ENCODE measurements at places on chromosomes 1 and 21. TPM values are rescaled to one million over a fixed set of nuclear protein-coding genes. Genes with fewer than 3 reads are reported as not detected.
A peak's percentile ranks its signal among the peaks of the same experiment; 100 is the strongest.

The TSPAN1 gene
- not detected for total RNA-seq

DNA sequence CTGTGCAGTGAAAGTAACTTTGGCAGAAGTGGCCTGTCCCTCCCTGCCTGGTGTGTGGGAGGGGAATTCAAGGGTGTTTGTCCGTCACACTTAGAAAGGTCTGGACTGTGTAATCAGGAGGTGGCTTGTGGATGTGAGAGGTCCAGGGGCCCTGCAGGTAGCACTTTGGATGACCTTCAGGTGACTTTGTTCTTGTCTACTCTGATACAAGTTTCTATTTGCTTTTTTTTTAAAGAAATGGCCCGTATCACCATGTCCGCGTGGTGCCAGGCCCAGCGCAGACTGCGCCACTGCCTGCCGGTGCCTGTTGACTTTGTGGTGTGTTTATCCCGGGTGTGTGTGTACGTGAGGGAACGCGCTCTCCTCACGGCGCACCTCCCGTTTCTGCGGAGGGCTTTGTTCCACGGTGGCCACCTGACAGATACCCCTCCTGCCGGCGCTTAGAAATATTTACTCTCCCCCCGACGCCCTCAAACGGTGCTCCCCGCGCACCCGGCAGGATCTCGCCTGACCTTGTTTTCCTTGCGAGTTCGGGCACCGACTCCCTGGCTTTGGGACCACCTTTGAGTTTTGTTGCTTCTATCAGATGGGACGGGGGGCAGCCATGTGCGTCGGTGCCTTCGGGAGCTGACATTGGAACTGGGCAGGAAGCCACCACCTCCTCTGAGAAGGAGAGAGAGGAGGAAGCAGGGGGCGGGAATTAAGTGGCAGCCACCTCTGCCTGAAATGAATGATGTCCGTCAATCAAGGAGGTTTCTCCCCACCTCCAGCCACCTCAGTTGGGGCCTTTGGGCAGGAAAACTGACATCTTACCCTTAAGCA is 119.4 kb downstream of the PRDM16 start:
- DNase-seq = no peak

The MSH4 gene
- 0.34 TPM for total RNA-seq

DNA sequence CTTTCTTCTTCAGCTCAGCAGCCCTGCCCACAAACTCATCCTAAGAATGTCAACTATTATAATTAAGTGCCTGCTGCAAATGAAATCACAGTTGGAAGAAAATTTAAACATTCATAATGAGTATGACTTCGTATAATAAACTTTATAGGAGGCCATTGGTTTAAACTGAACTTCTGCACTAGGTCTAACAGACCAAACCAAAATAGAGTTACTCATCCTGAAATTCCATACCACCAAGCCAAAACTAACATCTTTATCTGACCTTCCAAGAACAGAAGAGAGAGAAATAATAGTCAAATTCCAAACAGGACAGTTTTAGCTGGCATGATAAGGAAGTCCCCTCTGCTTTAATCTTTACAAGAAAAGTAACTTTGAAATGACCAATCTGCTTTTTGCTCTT is 472.4 kb upstream of the PRMT6 start:
- DNase-seq = peak; percentile 8

The PTPN22 gene
- total RNA-seq = 4.1 TPM

The CA6 gene
- total RNA-seq = not detected

DNA sequence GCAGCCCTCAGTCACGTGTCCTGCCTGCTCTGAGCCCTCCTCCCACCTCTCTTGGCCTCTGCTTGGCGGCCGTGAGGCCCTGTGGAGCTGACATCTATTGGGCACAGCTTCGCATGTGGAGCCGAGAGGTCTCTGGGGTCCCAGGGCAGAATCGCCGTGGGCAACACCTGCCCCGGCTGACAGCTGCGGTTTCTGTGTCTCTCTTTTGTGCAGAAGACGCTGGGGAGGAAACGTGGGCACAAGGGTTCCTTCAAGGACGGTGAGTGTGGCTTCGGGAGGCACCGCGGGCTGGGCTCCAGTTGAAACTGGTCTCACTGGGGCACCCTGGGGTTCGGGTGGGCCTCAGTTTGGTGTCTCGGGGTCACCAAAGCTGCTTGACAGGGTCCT is 11.5 kb downstream of the ARHGEF16 start:
- peak; percentile 14 for DNase-seq

DNA sequence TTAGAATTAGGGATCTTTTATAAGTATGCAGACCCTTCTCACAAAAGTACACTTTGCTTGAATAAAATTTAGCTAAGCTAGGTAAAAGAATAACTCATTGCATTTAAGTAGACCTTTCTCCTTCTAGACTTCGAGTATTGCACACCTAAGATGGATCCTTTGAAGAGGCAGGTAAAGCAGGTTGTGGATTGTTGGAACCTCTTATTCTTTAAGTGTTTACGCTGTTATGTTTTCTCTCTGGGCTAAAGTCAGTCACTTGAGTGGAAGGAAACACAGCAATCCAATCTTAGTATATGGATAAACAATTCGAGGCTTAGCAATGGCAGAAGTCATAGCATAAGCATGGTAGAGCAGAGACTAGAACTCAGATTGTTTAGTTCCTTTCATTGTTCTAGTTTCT is 11.4 kb downstream of the MAGI3 start:
- DNase-seq = no peak

The SLC41A1 gene
- 25.1 TPM for total RNA-seq

The LRRC71 gene
- total RNA-seq = not detected

DNA sequence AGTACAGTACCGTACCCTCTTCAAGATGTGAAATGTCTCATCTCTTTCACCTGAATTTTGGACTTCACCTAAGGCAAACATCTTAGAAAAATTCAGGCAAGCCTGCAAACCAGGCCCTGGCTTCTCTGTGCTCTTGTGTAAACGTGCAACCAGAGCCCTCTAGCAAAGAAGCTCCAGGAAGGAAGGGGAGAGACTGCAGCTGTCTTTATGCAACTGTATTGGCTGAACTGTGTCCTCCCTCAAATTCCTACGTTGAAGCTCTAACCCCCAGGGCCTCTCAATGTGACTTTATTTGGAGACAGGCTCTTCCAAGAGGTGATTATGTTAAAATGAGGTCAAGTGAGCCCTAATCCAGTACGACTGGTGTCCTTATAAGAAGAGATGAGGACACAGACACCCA is 60.3 kb downstream of the SLC45A1 start:
- no peak for DNase-seq

- peak; percentile 62 for DNase-seq
Observed at GRCh38 chr1:12616709-12617373, 1.2 kb downstream of the DHRS3 start.

- no peak for DNase-seq
Observed at GRCh38 chr1:154720328-154721297, 112.6 kb upstream of the ADAR start.

GRCh38 chr1:94257444-94257843 is 20.1 kb upstream of the ARHGAP29 start:
- DNase-seq = no peak

The CFAP74 gene
- not detected for total RNA-seq

GRCh38 chr1:10890491-10891071 is 94.1 kb upstream of the CASZ1 start:
- no peak for DNase-seq

DNA sequence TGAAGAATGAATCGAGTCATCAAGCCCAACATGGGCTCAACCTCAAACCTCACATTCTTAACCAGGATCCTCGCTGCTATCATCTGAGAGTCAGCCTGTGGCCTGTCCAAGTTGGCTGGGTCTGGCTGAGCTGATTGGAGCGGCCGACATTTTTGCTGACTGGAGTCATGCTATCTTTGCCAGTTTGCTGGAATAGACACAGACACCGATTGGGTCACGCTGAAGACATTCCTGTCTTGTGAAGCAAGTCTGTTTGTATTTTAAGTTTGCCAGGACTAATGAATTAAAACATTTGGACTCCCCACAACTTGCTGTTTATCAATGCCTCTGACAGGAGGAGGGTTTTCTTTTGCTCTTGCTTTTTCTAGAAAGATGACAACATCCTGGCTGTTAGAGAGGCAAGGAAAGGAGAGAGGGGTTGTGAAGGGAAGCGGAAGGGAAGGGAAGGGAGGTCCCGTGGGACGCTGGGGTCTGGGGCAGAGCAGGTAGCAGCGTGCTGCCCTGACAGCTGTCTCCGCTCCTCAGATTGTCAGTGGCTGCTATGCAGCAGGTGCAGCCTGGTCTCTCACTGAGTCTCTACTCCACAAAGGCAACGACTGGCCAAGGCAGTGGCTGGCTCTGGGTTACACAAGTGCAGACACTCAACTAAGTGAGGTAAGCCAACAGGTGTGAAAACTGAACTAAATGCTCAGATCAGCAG is at the start of gene MAP3K7CL:
Gene MAP3K7CL, plus strand, starts transcription at position 375 of the 700 bp plus-strand sequence. CDS start 2,701 bp downstream, outside the sequence.
- peak; percentile 97 for DNase-seq

DNA sequence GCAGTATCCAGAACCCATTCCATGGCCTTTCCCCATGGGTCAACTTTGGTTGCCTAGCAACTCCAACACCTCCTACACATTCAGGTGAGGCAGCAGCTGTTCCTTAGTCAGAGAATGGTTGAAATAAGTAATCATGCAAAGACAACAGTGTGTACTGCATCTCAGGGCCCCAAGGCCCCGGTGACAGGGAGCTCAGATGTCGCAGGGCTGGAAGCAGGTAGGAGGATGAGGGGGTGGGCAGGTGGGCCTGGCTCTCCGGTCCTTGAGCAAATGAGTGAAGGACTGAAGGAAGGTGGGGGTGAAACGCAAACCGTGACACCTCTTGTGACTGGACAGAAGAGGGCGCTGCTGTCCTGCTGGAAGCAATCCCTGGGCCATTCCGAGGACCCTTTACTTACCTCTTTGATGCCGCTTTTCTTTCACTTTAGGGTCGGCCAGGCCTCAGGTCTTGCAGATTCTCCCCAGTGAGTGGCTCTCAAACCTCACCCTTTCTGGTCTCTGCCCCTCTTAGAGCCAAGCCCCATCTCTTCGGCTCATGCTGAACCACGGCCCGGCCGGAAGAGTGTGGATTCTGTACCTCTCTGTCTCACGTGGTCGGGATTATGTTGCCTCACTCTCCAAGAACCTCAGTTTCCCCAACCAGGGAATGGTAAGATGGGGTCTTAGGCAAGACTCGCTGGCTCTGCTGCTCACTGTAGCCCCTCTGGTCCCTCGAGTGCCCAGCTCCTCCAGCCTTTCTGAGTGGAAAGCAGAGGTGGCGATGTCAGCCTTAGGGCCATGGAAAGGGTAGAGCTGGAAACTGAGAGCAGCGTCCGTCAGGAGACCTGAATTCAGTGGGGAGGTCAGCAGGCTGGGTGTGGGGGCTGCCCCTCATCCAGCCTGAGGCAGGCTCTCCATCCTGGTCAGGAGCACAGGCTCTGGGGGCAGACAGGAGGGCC is 5.6 kb upstream of the KCNA10 start:
- peak; percentile 77 for DNase-seq

The CD34 gene
- total RNA-seq = not detected

The COL8A2 gene
- 2.2 TPM for total RNA-seq

GRCh38 chr1:56063461-56063860 is 515.9 kb downstream of the PLPP3 start:
- DNase-seq = no peak

- DNase-seq = no peak
Observed at GRCh38 chr1:79633456-79633855, 626.9 kb upstream of the ADGRL4 start.

- no peak for DNase-seq
Observed at GRCh38 chr1:236530959-236531358, 7.2 kb downstream of the LGALS8 start.

The GCSAML gene
- total RNA-seq = 3.8 TPM

GRCh38 chr21:25967181-25967900 is 203.2 kb downstream of the APP start:
- DNase-seq = no peak

DNA sequence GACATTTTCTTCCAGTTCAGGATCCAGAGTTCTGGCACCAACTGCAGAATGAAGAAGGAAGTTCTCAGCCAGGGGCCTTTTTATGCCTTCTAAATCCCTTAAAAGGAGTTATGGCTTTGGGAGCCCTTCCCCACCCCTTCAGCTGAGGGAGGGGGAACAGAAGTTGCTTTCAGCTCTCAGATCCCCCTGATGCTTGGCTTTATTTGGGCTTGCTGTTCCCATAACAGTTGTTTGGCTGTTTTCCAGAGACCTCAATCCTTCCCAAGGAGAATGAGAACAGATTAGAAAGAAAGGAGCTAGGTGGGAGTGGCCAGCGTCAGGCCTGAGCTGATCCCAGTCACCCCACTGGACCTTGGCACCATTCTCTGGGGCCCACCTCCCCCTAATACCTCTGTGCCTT is at the start of gene RPE65:
Gene RPE65, minus strand, starts transcription at position 54 of the 400 bp plus-strand sequence. Its CDS starts 49 bp downstream, at position 5.
- peak; percentile 16 for DNase-seq

DNA sequence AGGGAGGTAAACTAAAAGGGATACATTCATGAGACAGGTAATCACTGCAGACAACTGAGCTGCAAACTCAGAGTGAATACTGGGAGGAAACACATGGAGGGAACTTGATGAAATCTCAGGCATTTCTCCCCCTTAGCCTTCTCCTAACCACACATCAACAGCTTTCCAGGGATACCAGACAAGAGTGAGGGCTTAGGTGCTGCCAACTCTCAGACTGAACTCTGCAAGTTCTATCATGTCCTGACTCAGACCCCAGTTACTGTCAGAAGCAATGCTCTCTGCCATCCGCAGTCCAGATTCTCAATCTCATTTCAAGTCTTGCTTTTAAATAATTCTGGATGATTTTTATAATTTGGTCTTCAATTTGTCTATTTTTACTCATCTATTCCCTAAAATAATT is 267.3 kb downstream of the LTN1 start:
- DNase-seq = no peak

The SLC22A15 gene
- 7.0 TPM for total RNA-seq

Data from Daoy (cell line).